Activated CD4-positive, CD25-positive, alpha-beta regulatory T cell treated with anti-CD3 and anti-CD28 coated beads, Interleukin-2, amount 50 U/mL, for 24 hours (primary cell): ENCODE measurements at places on chromosomes 5 and 9.

DNA sequence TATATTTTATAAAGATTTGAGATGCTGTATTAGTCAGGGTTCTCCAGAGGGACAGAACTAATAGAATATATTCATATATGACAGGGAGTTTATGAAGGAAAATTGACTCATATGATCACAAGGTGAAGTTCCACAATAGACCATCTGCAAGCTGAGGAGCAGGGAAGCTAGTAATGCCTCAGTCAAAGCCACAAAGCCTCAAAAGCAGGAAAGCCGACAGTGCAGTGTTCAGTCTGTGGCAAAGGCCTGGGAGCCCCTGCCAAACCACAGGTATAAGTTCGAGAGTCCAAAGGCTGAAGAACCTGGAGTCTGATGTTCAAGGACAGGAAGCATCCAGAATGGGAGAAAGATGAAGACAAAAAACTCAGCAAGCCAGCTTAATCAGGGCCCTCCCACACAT, 382.2 kb downstream of the LRRC70 start:
- no peak for ATAC-seq

- ATAC-seq, result peak; percentile 91
Observed at GRCh38 chr5:111313017-111313724, 89.0 kb downstream of the CAMK4 start.

DNA sequence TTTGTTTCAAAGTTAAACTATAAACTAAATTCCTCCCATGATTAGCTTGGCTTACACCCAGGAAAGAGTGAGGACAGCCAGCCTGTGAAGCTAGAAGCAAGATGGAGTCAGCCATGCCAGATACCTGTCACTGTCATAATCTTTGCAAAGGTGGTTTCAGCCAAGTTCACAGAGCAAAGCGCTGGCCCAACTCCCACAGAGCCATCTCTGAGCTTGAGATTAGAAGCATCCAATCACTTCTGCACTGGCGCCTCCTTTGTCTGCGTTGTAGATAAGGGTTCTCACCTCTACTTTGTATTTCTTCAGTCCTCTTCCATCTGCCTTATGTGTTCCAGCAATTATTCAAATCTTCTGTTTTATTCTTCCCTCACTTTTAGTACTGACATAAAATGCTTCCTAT, 119.4 kb upstream of the ACO1 start:
- ATAC-seq, result no peak

DNA sequence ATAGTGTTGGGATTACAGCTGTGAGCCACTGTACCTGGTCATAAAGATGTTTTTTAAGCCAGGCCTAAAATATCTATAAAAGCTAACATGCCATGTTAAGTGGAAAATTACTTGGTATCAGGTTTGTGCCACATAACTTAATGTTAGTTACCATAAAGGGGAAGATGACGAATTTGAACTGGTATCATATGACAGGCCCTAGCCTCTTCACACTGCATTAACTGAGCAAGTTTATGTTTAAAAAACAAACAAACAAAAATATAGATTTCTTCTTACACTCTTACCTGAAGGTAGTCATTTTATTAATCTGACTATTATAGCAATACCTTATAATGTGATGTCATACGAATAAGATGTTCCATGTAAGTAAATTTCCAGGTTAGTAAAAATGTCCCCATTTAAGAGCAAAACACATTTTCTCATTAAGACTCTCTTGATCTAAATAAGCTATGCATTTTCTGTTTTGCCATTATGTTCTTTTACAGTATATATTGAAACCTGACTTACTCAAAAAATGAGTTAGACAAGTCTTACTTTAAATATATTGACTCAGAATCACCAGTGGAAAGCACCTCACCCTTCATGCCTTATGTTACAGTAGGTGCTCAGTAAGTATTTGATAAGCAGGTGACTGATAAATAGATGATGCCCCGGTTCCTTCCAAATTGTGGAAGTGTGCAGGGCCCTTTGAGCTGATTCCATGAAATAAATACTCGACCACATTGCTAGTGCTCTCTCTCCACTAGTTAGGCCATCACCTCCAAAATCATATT, 125.4 kb downstream of the CDC42SE2 start:
- peak; percentile 71 for ATAC-seq

DNA sequence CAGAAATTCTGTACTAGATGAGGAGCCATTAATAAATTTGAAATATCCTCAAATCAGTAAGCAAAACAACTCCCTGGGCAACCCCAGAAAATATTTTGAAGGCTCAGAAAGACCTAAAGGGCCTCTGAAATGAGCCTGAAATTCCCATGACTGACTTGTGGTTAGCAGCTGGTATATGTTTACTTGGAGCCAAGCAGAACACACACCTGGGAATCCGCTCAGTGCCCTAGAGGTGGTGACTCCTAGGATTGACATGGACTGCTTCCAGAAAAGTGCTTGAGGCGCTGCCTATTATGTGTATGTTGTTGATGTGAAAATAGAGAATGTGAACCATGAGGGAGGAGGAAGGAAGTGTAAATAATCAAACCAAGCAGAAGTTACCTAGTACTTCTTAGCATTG, 14.7 kb downstream of the RFK start:
- ATAC-seq, result no peak

- ATAC-seq, result no peak
Observed at GRCh38 chr5:92944903-92945604, 636.0 kb downstream of the NR2F1-AS1 start.

DNA sequence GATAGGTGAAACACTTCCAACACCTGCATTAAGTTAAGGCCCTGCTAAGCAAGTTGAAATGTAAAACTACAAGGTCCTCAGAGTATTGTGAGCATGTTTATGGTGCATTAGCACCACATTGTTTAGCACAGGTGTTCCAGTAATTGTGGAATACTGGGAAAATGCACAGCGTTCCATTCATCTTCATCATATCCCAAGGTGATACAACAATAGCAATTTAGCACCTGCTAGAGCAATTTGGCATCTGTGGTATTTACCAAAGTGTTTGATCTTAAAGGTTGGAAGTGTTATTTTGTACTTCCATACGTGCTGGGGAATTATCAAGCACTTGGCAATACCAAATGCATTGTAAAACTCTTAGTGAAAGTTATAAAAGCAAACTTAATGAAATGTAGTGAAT, 266.8 kb downstream of the CYLC2 start:
- ATAC-seq, result no peak

GRCh38 chr9:124013309-124014210, 2.0 kb downstream of the LHX2 start:
- ATAC-seq, result no peak

DNA sequence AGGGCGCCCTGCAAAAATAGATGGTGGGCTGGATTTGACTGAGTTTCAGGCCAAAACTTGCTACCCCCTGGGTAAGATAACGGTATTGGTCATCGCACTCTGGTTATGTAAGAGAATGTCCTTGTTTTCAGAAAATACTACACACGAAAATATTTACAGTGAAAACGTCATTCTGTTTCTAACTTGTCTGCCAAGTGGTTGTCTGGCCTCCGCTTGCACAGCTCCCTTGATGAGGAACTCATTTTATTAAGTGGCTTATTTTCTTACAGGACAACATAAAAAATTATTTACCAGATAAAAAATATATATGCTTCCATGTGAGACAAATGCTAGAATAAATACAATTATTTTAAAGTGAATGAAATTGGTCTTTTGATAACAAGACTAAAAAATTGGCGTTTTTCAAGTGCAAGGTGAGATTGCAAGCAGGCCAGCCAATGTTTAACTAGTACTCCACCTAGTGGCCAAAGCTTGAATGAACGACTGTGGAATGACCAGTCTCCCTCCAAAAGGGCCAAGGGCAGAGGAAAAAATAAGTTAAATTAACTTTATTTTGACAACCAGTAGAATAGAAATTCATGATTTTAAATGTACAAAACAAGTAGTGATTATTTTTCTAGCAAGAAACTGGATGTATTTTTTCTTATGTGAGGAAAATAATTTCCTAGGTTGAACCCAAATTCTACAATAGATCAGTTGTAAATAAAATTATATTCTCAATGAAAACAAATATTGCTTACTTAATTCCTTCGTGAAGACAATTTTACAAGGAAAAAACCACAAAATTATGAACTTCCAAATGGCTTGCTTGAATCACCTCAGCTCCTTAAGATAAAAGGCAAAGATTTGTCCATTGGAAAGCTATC, 93.2 kb downstream of the ZFAND5 start:
- ATAC-seq, result no peak

- ATAC-seq, result no peak
Observed at GRCh38 chr9:965497-965896, 11.0 kb upstream of the DMRT3 start.

- ATAC-seq, result no peak
Observed at GRCh38 chr5:17069995-17070511, 134.0 kb upstream of the MYO10 start.

DNA sequence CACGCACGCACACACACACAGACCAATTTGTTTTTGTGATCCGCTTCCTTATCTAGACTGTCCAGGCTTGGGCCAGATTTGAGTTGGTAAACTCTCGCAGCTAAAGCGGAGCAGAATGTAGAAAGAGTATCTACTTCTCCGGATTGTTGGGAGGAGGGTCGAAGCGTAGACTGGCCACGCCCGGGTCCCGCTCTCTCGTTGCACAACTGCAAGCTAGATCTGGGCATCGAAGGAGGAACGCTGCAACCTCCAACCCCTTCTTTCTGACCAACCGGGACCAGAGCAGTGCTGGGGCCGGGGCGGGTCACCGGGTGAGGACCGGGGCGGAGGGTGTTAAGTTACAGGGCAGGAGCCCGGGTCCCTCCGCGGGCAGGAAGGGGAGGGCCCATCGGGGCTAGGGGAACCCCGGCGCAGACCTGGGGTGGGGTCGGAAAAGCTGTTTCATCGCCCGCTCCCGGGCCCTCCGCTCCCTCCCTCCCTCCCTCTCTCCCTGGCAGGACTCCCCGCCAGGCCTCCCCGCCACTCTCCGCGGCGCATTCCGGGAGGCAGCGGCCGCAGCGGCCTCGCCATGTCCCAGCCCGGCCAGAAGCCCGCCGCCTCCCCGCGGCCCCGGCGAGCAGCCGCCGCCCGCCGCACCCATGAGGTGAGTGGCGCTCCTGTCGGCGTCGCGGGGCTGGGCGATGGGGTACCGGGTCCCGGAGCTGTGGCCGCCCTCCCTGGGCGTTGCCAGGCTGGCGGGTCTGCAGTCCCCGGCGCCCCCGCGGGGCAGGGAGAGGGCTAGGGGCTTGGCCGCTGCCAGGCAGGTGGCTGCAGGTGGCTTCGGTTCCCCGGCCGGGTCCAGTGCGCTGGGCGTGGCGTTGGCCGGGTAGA, at the start of gene CAST:
Gene CAST, plus strand, starts transcription at position 522 of the 870 bp plus-strand sequence. Its CDS starts 47 bp downstream, at position 569.
- ATAC-seq, result peak; percentile 68

DNA sequence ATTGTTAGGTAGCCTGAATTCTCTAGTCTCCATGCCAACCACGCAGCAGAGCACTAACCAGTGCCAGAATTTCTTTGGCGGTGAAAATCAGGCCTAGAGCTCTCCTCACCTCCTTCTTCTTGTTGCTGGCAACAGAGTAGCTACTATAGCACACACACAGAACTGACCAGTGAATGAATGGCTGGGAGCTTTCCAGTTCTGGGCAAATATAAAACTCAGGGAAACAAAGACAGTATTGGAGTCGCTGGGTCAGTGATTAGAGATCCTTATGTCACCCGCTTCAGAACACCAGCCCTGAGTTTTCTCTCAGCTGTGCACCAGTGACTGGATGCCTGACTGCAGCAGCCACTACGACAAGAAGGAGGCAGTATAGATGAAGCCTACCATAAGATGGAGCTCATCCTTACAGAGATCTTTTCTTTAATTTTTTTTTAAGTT, 26.9 kb upstream of the FEM1C start:
- ATAC-seq, result no peak

GRCh38 chr9:87800456-87800855, 74.5 kb downstream of the CTSL start:
- ATAC-seq, result no peak

GRCh38 chr5:91420879-91421278, 37.8 kb upstream of the ARRDC3 start:
- ATAC-seq, result no peak

GRCh38 chr5:38330207-38330606, 71.8 kb downstream of the EGFLAM start:
- no peak for ATAC-seq

GRCh38 chr5:36728697-36729543, 122.5 kb downstream of the SLC1A3 start:
- peak; percentile 54 for ATAC-seq

DNA sequence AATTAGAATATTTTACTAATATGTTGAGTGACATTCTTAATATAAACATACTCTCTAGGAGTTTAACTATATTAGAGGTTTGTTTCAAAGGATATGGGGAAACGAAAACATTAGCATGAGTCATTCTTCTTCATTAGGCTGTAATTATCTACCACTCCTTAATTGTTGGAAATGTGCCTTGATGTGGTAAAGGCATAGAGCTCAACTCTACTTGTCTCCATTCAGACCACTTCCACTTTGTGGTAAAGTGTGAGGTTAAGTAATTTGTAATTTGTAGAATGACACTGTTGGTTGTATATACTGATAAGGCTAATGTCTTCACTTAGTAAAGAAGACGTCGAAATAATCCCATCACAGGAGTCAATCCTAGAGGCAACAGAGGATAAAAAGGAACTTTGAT, 58.1 kb downstream of the HAPLN1 start:
- no peak for ATAC-seq

DNA sequence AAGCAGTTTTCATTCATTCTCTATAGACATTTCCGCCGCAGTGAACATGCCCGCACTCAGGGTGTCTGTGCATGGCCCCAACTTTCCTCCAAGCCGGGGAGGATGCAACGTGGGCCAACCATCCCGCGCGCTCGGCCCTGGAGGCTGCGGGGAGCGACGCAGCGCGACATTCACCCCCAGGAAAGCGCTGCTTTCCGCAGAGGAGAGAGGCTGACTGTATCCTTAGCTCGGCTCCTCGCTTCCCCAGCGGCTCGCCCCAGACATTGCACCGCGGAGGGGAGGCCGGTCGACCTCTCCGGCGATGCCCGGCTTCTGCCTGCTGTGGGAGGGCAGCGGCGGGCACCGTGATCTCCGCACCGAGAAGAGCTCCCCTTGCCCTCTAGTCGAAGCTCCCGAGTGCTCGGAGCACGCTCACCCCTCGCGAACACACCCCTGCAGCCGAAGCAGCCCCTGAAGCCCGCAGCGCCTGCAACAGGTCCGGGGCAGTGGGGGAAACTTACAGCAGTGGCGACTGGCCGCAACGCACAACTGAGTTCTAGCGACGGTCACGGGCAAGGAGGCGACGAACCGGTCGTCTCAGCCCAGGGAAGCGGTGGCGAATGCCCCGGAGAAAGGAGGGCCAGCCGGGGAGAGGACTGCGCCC, 600 bp downstream of the ENC1 start:
- ATAC-seq, result peak; percentile 33
